ENCODE measurements at places on chromosomes 5 and 9.

GRCh38 chr5:147084702-147085101, 150.1 kb upstream of the STK32A start:
- DNase-seq: no peak

GRCh38 chr5:147643142-147643541, 133.3 kb upstream of the DPYSL3 start:
- DNase-seq: no peak

GRCh38 chr5:41527201-41527779, 16.9 kb upstream of the PLCXD3 start:
- no peak for DNase-seq

DNA sequence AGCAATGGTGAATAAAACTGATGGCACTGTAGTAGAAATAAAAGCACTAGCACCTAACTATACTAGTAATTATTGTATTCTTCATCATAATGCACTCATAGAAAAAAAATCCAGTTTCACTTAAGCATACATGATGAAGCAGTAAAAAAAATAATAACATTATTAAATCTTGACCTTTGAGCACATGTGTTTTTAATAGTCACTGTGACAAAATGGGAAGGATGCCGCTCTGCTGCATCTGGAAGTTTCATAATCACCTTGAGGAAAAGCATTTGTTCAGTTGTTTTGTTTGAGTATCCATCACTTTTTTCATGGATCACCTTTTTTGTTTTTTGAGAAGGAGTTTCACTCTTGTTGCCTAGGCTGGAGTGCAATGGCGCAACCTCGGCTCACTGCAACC, 13.2 kb downstream of the OR2K2 start:
- DNase-seq: no peak

GRCh38 chr5:132265336-132266030, 8.0 kb downstream of the PDLIM4 start:
- no peak for DNase-seq

DNA sequence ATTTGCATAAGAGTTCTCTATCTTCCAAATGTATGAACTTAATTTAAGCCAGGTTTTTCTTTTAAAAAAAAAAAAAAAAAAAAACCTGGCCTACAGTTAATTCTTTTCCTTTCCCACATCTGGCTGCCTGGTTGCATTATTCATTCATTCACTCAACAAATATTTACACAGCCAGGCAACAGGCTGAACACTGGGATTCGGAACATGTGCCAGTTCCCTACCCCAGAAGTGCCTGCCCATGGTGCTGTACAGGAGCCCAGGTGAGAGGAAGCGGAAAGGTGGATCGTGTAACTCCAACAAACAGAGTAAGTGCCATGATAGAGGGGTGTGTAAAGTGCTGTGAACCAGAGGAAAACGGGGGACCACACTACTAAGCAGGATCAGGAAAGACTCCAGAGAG, 93.6 kb downstream of the CDK5RAP2 start:
- DNase-seq: no peak

DNA sequence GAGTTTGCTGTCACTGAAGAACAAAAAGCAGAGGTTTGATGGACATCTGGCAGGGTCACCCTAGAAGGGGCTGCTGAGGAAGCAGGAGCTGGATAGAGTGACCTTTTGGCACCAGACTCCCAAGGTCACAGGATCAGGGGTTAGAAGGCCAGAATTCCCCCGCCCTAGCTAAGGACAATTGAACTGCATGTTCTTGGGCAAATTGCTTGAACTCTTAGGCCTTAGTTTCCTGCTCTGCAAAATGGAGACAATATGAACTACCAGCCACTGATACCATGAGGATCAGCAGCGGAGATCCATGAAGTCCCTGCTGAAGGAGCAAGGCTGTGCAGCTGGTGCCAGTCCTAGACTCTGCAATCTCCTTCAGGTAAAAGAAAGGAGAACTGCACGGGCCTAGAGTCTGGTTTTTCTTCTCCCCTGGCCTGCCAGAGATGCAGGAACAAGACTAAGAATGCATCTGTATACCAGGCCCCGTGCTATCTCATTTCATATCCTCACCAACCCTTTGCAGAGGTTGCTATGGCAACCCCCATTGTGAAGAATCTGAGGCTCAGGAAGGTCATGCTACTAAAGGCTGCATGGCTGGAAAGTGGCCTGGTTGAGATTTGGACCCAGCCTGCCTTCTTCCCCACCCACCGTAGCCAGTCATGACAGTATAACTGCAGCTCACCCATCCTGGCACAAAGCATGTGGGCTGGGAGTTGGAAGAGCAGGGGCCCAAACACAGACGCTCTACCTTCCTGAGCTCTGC, 33.7 kb downstream of the CAMK2A start:
- no peak for DNase-seq

- no peak for DNase-seq
Measured at GRCh38 chr5:58932057-58932612, 349.3 kb downstream of the RAB3C start.

- no peak for DNase-seq
Measured at GRCh38 chr5:57779383-57780223, 297.0 kb upstream of the ACTBL2 start.

DNA sequence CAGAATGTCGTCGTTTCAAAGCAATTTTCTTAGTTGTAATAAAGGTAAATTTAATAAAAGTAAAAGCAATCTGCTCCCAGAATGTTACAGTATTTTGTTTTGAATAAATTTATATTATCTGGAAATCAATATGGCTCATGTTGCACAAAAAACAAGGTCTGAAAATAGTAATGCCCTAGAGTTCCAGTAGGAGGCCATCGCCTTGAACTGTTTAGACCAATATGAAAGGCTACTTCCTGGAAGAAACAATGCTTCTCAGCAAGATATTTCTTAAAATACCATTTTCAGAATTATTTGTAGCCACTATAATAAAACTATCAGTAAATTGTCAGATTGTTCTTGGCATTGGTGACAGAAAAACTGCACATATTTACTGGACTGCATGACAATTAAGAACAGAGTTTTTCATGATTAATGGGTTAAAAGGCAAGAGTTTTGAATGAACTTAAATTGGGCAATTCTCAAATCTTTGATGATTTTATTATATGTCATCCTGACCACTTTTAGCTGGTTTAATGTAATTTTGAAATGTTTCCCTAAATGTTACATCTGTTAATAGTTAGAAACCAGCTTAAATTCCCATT, 153.2 kb downstream of the COMMD10 start:
- no peak for DNase-seq

DNA sequence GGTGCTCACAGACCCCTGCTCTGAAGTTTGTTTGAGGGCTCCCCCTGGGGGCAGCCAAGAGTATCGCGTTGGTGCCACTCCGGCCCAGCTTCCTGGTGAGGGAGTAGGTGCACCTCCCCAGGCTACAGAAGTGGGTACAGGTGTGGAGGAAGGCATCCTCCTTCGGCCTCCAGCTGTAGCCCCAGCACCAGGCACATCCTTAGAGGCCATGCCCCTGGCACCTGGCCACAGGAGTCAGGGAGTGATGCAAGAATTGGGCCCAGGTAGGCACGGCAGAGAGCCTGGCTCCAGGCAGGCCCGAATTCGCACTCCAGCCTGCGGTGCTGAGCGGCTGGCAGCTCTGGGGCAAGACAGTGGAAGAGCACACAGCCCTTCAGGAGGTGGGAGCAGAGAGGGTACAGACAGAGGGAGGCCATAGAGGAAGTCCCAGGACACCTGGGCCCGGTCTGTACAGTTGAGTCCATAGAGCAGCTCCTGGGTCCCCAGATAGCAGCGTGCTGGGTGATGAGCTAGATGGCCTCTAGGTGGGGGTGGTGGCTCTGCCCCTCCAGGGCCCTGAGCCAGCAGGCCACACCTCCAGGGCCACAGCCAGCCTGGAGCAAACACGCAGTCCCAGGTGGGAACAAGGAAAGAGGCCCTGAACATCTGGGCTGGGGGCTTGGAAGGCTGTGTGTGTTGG, 2.4 kb downstream of the SAPCD2 start:
- peak; percentile 75 for DNase-seq
